ENCODE measurements at places on chromosomes 6 and 20.
A peak's percentile ranks its signal among the peaks of the same experiment; 100 is the strongest.

DNA sequence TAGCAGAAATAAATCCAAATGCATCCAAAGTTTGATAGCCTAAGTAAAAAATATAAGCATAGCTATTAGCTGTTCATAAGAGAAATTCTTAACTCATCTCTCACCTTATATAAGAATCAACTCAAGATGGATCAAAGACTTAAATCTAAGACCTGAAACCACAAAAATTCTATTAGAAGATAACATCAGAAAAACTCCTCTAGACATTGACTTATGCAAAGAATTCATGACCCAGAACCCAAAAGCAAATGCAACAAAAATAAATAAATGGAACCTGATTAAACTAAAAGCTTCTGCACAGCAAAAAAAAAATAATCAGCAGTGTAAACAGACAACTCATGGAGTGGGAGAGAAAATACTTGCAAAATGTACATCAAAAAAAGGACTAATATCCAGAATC lies 184.3 kb downstream of the TFAP2A start:
- DNase-seq, result no peak

DNA sequence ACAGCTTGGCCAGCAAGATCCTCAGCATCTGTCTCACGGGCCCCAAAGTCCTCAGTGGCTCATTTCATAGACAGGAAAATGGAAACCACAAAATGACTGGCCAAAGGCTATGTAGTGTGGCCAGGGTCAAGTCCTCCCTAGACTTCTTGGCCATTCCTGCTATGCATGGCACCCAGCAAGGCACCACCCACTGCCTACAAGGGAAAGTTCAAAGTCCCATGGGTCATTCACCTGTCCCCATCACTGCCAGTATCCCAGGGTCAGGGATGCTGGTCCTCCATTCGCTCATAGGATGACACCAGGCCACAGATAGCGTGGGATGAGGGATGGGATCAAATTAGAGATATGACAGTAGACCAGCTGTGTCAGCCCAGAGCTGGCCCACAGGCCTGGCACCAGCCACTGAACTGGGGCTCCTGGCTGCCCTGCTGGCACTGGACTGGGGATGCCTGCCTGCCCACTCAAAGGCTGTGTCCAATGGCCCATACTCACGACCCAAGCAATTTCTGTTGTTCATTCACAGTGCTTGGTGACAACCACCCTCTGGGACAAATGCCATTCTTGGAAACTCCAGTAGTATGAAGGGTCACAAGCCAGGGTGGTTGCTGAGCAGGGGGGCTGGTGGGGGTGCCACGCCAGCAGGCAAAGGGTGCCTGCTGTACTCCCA lies 11.6 kb downstream of the ADISSP start:
- no peak for DNase-seq

DNA sequence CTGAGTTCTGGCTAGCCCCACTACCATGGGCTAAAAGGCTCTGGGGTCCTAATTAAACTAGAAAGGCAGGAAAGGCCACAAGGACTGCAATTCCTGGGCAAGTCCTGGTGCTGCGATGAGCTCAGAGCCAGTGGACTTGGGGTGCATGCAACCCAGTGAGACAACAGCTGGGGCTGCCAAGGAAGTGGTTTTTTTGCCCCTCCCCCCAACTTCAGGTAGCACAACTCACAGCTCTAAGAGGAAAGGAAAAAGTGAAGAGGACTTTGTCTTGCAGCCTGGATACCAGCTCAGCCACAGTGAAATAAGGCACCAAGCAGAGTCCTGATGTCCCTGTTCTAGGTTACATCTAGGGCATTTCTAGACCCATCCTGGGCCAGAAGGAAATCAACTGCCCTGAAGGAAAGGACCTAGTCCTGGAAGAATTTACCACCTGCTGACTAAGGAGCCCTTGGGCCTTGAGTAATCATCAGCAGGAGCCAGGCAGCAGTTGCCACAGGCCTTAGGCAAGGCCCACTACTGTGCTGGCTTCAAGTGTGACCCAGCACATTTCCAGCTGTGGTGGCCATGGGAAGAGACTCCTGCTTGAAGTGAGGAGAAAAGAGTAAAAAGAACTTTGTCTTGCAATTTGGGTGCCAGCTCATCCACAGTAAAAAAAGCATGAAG lies 358.4 kb downstream of the BTBD3 start:
- no peak for DNase-seq

DNA sequence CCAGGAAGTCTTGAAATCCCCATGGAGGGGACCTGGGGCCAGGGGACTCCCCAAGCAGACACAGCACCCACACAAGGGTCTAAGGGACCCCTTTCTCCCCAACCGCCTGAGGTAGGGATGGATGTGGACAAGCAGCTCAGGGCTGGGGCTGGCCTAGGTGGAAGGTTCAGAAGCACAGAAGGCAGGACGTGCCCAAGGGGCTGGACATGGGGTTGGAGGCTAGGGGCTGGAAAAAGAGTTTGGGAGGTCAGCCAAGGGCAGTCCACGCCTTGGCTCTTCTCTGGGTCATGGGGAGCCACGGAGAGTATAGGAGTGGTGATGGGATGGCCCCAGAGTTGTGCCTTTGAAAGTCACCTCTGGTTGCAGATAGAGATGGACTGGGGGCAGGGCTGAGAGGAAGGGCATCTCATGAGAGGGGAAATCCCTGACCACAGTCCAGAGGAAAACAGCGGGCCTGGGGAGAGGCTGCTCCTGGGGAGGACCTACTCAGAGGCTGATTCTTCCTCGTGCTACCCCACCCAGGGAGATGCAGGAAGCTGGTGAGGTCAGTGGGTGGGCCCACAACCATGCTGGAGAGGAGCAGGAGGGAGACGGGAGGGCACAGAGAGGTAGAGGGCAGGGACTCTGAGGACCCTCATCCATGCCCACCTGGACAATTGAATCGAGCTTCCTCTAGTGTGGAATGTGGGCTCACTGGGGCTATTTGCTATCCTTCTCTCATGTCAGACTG lies 2.5 kb upstream of the HSPA12B start:
- no peak for DNase-seq

DNA sequence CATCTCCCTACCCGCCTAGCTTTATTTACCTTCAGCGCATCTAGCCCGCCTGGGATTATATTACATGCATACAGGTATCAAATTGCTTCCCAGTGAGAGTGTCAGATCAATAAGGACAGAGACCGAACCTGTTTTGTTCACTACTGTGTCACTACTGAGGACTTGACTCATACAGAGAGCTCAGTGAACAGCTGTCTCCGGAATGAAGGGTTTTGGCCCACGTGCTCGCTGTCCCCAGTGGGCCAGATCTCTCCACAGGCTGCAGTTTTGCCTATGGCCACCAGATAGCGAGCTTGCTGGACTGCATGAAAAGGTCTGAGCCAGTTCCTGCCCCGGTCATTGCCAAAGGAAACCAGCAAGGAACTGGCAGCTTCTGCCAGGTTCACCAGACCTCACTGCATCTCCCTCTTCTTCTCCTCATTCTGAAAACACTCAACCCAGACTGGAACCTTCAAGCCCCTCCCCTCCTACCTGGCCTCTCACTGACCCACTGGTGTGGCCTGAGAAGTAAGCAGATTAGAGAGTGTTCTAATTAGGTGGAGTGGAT lies 150.8 kb downstream of the ZMYND8 start:
- peak; percentile 79 for DNase-seq

DNA sequence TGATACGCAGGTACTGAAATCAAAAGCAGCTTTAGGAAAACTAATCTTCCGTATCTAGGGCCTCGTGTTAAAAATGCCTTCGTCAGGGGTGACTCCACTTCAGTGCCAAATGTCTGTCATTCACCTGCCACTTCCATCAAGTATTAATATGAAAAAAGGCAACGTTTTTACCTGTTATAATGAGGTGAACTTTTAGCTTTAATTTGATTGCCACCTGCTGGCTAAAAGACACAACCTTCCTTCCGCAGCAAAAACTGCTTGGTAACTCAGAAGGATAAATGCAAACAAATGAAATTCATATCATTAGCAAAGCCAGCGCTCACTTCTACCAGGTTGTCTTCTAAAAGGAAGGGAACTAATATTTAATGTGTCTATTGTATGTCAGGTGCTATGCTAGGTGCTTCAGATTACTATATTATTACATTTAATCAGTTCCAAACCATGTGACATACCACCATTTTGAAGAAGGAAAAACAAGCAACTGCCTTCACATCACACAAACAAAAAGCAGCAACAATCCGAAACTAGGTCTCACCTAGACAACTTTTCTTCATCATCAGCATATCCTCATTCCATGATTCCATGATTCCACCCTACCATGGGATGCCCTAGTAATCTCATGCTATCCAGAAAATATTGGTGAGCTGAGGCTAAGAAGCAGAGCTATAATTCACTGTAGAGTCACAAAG lies 20.6 kb upstream of the ARHGAP18 start:
- DNase-seq, result peak; percentile 63
